ENCODE measurements at places on chromosomes 5 and 9.

GRCh38 chr5:102539996-102540728, 41.4 kb upstream of the SLCO6A1 start:
- no peak for DNase-seq

GRCh38 chr5:135977375-135977928, 22.7 kb upstream of the LECT2 start:
- DNase-seq = peak; percentile 17

DNA sequence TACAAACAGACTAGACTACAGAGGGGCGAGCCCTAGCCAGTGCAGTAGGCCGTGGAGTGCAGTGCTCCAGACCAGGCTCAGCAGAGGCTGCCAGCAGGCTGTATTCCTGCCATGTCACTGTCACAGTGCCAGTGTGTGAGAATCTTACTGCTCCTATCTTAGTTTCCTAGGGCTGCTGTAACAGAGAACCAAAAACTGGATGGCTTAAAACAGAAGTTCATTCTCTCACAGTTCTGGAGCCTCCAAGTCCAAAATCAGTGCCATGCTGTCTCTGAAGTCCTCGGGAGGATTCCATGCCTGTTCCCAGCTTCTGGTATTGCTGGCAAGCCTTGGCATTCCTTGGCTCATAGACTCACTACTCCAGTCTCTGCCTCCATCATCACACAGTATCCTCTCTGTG, 75.0 kb upstream of the SAP30L start:
- DNase-seq = no peak

GRCh38 chr5:175897285-175897684, 25.9 kb downstream of the CPLX2 start:
- DNase-seq = no peak

DNA sequence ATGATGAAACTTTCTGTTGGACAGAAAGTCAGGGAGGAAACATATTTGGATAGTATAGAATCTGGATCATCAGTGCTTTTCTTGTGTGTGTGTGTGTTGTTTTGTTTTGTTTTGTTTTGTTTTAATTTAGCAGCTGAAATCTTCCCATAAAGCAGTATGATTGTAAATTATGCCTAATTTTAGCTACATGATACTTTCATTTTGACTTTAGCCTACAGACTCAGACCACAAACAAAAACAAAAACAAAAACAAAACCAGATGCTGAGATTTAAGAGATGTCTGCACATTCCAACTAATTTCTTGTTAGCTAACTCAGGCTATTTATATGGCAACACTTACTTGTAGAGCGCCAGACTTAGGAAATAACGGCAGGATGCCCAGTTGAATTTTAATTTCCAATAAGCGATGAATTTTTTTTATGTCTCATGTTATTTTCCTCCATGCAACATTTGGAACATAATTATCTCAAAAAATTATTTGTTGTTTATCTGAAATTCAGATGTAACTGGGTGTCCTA, 119.5 kb upstream of the TRPC7 start:
- DNase-seq = no peak

DNA sequence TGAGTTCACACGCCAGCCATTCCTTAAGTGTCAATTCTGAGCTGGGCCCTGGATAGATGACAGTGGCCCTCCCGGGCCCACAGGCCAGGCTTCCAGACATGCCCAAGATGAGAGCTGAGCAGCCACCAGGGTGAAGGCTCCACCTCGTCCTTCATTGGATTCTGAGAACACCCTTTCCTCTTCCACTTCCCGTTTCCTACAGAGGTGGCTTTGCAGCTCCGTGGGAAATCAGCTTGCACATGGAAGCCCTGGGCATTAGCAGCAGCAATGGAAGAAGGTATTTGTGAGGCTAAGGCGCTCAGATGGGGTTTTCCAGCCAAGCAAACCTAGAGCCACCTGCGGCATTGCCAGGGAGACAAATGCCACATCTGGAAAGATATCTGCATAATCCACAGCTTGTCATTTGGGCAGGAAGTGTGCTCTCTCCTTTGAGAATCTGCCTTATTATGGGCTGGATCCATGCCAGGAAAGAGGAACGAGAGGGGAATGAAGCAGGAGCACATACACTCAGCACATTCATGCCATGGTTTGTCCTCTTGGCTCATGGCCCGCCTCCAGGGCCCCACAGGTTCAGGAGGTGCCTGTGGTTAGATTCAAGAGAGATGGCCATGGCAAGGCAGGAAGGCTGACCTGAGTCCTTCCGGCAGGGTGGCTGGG, 34.1 kb downstream of the CFAP77 start:
- DNase-seq = no peak

- no peak for DNase-seq
These were observed 364.9 kb downstream of the ARRDC3 start for GRCh38 chr5:91018200-91018599.

GRCh38 chr9:88251903-88252302, 113.6 kb upstream of the SPATA31C2 start:
- DNase-seq = no peak

GRCh38 chr5:177605078-177605477, 5.1 kb downstream of the B4GALT7 start:
- no peak for DNase-seq

GRCh38 chr5:84287951-84288350, 96.7 kb downstream of the EDIL3 start:
- no peak for DNase-seq

- no peak for DNase-seq
These were observed 66.5 kb upstream of the PJA2 start for GRCh38 chr5:109476292-109476691.

DNA sequence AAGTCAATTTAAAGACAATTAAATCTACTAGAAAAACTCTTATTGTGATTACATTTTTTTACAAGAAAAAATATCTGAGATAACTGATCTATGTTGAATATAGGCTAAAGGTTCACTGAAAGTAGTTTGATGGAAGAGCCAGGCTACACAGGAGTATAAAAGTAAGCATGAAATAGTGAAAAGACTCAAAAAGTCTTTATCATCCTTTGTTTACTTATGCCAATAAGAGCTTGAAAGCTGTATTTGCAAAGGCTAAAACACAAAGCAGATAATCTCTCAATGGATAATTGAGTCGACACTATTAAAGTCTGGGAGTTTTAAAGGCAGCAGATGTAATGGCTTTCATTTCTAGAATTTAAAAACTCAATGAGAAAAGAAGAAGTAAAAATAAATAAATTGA, 42.0 kb downstream of the SSBP2 start:
- DNase-seq = no peak

GRCh38 chr5:34632807-34633422, 23.2 kb upstream of the RAI14 start:
- DNase-seq = no peak

GRCh38 chr9:135533113-135533512, 11.9 kb downstream of the LCN1 start:
- no peak for DNase-seq

DNA sequence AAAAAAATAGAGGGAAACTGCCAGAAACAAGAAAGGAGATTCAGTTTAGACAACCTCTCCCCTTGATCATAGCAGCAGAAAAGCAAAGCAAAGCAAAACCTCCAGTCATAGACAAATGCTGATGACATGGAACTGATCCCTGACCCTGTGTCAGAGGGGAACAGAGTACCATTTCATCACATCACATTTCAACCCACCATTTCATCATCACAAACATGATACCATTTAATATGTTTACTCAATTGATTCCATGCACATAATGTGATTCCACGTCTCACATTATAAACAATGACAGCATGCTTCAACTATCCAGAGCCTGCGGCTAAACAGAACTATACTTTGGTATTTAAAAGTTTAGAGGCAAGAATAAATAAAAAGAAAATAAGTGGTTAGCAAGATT, 28.7 kb upstream of the ACOT12 start:
- no peak for DNase-seq

DNA sequence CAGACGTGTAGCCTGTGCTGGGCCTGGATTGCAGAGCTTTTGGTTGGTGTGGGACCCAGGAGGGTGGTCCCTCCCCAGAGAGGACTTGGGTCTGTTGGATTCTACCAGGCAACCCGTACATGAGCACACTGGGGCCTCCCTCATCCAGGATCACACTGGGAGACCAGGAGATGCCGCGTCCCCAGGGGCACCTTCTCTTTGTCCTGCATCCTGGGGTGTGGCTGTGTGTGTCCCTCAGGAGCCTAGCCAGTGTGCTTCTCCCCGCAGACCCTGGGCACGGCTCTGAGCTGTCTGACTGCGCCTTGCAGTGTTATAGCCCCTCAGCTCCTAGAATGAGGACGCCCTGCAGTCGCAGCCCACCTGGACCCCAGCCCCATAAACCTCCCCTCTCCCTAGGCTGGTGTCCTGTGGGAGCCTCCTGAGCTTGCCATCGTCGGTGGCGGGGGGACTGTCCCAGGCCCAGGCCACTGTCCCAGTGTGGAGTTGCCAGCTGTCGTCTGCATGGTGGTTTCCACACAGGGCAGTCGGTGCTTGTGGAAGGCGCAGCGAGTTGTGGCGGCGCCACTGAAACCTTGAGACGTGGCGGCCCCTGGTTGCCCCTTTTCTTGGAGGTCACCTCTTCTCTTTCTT, 27.6 kb downstream of the CEP72 start:
- DNase-seq = no peak

- DNase-seq = no peak
These were observed 254.6 kb downstream of the ASTN2 start for GRCh38 chr9:117160254-117160653.

DNA sequence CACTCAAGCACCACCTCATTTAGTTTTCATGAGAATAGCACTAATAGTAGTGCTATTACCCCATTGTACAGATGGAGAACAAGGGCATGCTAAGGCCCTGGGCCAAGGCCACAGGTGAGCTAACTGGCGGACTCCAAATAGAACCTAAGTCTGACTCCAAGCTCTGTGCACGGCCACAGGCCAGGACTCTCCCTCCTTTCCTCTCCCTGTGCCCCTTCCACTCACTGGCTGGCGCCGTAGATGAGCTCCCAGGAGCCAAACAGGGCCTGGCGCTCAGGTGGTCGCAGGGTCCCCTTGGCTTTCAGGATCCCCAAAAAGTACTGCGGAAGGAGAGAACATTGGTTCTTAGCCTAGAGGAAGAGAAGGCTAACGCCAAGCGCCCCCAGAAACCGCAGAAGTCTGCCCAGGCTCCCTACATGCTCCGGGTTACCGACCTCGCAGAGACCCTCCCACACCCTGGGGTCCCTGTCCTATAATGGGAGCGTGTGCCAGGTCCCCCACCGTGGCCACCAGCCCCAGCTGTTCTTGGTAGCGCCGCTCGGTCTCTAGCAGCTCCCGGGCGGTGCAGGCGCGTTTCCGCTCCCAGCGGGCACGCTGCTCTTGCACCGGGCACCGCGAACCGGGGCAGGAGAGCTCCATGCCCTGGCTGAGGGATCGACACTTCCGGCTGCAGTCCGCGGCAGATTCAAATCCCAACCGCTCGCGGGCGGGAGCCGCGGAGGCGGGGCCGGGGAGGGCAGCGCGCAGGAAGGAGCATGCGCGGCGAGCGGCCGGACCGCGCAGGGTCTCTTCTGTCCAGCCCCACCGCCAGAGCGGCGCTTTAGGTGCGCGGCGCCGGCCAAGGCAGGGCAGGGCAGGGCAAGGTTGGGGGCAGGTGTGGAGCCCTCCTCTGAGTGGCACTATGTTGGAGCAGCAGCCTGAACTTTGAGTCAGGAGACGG, at the start of gene ARHGEF39:
TSS of gene ARHGEF39 (minus strand) at position 665 of the 940 bp plus-strand sequence. CDS start at position 639, 26 bp downstream.
- peak; percentile 35 for DNase-seq

- no peak for DNase-seq
These were observed 41.8 kb downstream of the ROR2 start for GRCh38 chr9:91908293-91908623.

DNA sequence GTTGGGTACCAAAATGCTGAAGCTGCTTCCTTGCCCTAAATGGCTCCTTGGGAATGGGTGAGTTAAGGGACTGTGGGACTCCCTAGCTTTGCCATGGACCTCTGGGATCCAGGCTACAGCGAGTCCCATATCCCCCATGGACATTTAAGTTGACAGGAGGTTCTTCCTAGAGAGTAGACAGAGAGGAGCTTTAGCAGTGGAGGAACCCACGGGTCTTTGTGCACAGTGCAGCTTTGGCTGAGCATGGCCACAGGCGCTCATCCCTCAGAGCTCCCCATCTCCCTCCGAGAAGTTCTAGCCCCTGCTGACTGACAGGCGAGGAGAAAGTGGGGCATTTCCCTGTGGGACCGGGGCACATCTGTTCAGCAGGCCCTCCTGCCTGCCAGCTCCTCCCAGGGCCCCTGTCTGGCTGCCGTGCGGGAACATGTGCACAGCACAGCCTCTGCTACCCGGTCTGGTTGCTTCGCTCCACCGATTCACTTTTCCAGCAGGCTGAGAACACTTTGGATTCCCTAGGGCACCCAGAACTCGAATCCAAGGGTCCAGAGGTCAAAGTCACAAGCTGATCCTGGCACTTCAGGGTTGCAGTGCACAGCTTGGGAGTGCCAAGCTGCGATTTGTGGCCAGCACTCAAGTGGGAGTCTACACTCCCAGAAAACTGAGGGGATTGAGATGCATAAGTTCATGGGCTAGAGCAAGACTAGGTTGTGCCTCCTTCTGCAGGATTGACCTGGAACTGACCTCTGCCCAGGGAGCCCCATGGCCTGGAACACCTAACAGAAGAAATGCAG, 40.6 kb upstream of the DMRTA1 start:
- no peak for DNase-seq

- no peak for DNase-seq
These were observed 22.0 kb downstream of the OTULIN start for GRCh38 chr5:14686517-14686916.

- no peak for DNase-seq
These were observed 2.5 kb downstream of the C1QTNF2 start for GRCh38 chr5:160367885-160368284.

- no peak for DNase-seq
These were observed 85.4 kb downstream of the KCNN2 start for GRCh38 chr5:114447084-114447773.

- no peak for DNase-seq
These were observed 12.7 kb downstream of the EEIG1 start for GRCh38 chr9:127968042-127968441.

DNA sequence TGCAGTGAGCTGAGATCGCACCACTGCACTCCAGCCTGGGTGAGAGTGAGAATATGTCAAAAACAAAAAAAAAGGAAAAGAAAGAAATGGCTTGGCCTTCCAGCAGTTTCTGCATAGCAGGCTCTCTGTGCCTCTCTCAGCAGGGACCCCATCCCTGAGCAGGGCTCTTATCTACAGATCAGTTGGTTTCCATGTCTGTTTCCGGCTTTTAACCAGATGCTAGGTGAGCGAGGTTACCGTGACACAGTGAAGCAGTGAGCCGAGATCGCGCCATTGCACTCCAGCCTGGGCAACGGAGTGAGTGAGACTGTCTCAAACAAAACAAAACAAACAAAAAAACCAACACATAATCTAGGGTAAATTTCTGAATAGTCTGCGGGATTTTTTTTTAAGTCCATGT, 51.4 kb downstream of the COL5A1 start:
- no peak for DNase-seq

- no peak for DNase-seq
These were observed 134.5 kb downstream of the SEC61B start for GRCh38 chr9:99356512-99356971.

- DNase-seq = no peak
These were observed 356.4 kb upstream of the ACTBL2 start for GRCh38 chr5:57839025-57839424.

- DNase-seq = no peak
These were observed 411.7 kb upstream of the ZNF462 start for GRCh38 chr9:106451223-106451622.

GRCh38 chr5:168274406-168274805, 17.0 kb upstream of the WWC1 start:
- DNase-seq = no peak
